T follicular helper cell (primary cell): ENCODE measurements at places on chromosomes 11 and 22.

DNA sequence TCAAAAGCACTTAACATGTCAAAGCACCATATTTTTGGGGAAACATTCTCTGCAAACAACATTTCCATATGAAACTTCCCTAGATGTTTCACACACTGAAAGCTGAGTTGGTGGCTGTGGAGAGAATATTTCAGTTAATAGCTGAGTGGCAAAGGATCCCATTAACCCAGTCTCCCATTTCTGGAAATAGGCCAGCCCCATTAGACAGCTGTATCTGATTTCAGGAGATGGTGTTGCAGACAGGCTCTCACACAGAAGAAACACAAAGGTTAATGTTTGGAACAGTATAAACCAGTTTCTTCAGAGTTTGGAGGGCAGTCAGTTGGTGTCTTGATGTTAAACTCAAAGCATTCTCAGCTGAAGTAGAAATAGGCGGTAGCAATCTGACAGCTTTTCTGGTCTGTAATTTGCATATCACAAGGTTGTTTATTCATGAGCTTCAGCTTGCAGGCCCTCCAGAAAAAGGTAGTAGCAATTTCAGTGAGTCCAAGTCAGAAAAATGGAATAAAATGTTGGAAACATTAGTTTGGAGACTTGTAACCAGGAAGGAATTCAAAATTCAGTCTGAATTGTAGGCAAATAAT, 15.5 kb upstream of the ZBTB44 start:
- no peak for DNase-seq

GRCh38 chr22:36727927-36728488, 24.5 kb upstream of the CACNG2 start:
- DNase-seq, result no peak

GRCh38 chr11:2775083-2775625, 75.4 kb upstream of the KCNQ1OT1 start:
- no peak for DNase-seq

- DNase-seq, result peak; percentile 56
Observed at GRCh38 chr11:72736452-72737069, 15.6 kb downstream of the ARAP1 start.

- no peak for DNase-seq
Observed at GRCh38 chr11:6638429-6638828, 17.2 kb downstream of the DCHS1 start.

DNA sequence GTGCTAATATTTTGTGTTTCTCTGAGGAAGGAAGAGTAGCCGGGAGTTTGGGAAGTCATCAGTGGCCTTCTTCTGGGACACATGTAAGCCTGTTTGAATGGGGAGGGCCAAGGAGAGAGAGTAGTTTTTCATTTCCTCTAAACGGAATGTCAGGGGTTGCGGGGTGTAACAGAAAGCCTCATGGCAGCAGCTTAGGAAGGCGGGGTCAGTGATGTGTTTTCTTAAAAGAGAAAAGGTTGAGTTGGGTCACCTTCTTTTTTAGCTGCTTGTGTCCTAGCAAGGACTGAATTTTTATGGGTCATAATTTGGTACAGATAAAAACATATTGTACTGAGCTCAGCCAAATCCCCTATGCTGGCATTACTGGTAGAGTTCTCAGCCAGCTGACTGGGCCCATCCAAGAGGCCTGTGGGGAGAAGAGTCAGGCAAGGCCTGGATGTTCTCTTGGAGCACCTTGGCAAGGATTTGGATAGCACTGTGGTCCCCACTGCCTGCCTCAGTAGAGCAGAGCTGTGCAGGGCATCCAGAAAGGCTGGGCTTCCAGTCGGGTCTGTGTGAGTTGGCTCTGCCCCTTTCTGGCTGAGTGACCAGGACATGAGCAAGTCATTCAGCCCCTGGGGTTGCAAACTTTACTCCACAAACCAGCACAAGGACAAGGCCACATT, 29.4 kb upstream of the NAV2 start:
- DNase-seq, result no peak

GRCh38 chr22:36617694-36618522, 85.6 kb downstream of the CACNG2 start:
- no peak for DNase-seq

- no peak for DNase-seq
Observed at GRCh38 chr11:34303028-34303570, 54.7 kb downstream of the ABTB2 start.
